ENCODE measurements at places on chromosomes 6 and 20.

DNA sequence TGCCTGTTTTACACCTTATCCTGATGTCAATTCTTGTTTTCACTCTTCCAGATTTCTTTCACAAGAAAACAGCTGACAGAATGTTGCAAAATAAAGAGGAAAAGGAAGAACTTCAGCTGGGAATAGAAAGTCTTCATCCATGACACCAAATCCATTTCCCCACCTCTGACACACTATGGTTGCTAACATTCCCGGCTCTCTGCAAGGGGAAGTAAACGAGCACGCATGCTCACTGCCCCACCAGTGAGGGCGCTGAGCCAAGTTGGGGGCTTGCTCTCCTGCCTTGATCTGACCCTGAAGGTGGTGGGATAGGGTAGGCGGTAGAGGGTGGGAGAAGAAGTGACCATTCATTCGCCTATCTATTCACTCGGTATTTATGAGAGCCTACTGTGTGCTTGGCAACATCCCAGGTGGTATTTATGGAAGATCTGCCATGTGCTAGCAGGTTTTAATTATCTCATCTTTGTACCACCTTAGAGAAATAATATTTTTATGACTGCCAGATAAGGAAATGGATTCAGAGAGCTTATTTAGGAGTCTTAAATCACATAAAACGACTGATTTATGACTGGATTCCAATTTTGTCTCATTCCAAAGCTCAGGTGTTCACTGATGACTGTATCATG is 206.2 kb downstream of the FOXC1 start:
- DNase-seq, result no peak

DNA sequence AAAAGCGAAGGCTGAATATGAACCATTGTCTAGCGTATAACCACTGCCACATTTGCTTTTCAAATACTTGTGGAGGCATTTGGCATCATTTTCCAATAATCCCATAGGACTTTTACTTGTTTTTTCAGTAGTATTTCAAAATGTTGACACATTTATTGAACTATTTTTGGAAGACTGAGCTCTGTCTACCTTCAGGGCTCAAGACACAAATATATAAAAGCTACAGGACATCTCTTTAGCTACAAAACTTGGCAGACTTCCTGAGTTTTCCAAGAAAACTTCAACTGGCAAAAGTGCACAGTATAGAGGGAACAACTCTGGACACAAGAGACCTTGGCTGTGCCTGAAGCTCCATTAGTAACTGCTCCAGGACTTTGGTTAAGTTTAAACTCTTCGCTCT is 13.4 kb downstream of the EPB41L2 start:
- DNase-seq, result no peak

DNA sequence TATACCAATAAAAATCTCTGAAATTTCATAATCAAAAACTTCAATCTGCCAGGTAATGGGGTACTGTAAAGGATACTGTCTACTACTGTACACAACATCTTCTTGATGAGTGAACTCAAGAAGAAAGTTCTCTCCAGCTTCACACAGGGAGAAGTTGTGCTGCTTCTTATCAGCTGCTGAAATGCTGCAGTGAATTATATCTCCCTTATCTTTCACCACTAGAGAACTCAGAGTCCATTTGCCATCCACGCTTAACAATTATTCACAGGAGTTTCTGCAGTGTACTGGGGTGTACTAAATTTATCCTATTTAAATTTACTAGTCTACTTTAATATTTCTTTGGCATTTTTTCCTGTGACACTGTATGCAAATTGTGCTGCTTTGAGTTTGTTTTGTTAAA is 384.8 kb downstream of the TFAP2B start:
- DNase-seq, result no peak

- no peak for DNase-seq
Observed at GRCh38 chr20:42027746-42028268, 409.6 kb upstream of the CHD6 start.

GRCh38 chr20:858011-858410 is 24.5 kb downstream of the FAM110A start:
- DNase-seq, result no peak

DNA sequence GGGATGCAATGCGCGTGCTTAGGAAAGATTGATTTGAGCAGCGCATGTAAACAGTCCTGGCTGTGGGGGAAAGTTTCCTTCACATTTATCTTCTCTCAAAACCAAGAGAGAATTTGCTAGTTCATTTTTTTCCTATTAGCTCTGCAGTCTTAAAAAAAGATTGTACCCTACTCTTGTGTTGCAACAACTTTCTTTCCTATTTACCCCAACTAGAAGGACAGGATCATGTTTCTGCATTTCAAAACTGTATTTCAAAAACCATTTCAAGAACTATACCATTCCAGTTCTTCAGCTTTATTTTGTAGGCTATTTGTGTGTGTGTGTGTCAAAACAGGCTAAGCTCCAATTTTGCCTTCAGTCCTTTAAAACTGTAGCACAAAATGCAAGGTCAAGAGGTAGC is 473.1 kb downstream of the KIF16B start:
- no peak for DNase-seq

- DNase-seq, result no peak
Observed at GRCh38 chr6:35733633-35734032, 3.2 kb upstream of the ARMC12 start.

DNA sequence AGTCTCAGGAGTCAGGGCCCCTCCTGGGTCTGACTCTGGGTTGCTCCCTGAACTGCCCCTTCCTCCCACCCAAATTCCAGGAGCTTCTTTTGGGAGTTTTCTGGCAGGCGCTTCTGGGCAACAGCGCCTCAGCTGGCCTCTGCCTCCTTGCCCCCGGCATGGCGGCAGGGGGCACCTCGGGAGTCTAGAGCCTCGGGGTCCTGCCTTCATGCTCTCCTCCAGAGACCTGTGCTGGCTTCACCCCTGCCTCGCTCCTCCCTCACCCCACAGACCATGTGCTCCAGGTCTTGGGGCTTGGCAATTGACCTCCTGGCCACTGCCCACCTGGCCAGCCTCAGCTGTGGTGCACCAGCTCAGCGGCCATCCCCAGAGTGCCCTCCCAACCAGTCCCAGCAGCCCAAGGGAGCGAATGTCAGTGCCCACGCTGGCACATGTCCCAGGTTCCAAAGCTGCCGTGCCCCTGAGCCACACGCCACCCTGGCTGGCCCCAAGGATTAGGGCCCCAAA is 43.4 kb downstream of the SRC start:
- no peak for DNase-seq

DNA sequence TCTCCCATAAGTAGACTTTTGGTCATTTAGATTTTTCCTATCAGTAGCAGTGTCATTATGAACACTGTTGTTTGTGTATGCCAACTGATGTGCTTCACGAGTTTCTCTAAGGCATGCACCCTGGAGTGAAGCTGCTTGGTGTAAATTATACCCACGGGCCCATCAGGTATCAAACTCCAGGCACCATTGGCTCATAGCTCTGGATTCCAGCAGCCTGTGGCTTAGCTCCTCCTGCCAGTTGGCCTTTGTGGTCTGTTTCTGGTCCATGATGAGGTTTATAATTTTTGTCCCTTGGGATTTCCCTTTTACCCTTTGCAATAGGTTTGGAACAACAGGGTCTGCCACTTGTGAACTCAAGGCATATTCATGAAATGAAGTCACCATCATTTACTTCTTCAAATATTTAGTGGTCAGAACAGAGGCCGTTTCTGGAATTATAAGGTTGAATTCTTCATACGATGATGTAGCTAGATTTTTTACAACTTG is 350.5 kb downstream of the PRL start:
- DNase-seq, result no peak

GRCh38 chr6:20559924-20560551 is 25.8 kb downstream of the CDKAL1 start:
- no peak for DNase-seq

DNA sequence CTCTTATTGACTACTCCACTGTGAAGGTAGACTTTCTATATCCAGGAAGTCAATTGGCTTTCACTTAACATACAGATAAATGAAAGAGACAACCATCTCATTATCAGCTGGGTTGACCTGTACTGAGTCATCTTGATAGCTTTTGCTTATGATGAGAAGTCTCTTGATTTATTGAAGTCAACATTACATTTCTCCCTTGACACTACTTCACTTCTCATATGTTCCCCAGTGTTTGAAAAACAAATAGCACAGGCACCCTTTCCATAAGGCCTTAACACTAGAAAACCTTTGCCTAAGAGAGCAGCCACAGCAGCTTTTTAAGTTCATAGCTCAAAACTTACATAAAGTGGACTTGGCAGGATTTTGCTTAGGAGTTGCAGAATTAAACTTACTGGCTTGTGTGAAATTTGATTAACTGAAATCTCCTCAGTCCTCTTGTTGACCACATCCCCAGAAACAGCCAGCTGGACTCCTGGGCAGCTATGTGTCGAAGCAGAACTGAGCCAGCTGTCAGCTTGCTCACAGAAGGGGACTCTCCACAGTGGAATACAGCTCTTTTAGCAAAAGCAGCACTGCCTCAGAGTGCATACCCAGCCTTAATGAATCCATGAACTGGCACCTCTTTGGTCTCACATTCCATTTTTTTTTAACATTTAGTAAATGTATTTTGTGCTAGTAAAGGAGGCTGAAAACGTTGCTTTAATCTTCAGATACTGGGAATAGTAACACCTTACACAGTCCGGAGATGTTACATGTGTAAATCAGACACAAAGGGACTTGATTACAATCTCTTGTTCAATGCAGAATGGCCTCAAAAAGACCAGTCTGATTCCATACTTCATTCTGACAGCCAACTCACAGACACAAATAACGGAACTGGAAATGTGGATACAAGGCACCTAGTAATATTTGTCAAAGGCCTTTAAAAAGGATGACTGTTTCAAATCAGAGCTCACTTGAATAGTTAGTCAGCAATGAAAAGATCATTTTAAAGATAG is 1532.7 kb downstream of the HACE1 start:
- no peak for DNase-seq

DNA sequence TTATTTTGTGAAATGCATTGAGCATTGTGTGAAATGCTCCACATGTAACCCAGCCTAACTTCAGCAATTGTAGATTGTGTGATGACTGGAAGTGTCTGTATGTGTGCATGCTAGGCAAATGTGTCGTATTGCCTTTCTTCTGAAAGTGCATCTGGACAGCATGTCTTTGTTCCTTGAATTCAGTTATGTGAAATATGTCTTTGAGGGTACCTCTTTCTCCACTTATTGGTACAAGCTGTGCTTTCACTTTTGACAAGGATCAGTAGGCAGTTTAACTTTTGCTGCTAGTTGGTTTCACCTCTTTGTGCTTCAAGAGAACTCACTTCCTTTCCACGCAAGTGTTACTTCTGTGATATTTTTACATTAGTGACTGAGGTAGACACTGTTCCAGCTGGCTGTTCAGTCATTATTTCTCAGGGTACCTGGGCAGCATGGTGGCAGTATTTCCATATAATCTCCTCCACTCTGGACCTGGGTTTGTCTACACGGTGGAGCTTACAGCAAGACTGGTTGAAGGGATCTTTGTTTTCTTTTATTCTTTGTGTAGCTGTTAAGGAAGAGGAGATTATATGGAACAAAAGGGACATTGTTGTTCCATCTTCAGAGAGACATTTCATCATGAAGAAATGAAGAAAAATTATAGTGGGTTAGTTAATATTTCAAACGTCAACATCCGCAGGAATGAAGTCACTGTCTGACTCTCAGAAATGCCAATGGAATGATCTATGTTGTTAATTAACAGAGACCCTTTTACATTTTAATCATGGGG is 175.4 kb downstream of the UTRN start:
- DNase-seq, result no peak

GRCh38 chr6:110781522-110782214 is 33.6 kb downstream of the CDK19 start:
- no peak for DNase-seq

- DNase-seq, result no peak
Observed at GRCh38 chr6:25147223-25147622, 132.0 kb upstream of the CARMIL1 start.

DNA sequence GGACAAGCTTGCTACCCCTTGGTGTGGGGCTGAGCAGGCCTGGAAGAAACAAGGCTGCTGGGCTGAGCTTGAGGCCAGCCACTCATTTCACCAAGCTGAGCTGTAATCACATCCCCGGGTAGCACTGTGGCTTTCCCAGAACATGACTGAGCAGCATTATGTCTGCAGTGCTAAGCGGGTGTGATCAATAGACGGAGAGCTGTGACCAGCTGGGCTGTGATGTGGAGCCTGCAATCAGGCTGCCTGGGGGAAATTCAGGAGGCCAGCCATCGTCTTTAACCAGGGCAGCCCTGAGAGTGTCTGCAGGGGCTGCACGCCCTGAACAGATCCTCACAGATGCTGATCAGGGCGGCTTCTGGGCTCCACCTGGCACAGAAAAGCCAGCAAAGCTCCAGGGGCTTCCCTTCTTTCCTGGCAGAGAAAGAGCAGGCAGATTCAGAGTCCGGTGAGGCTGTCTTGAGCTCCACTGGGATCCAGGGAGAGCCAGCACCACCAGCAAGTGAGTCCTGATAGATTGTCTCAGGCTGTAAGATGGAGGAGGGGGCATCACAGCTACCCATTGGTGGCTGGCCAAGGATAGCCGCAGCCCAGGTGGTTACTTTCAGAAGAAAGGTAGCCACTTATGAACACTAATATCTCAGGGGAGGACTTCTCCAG is 165.9 kb downstream of the NRN1 start:
- no peak for DNase-seq

GRCh38 chr6:21722510-21722909 is 129.0 kb downstream of the SOX4 start:
- no peak for DNase-seq

GRCh38 chr6:40328386-40328985 is 258.7 kb downstream of the LRFN2 start:
- peak; percentile 35 for DNase-seq

DNA sequence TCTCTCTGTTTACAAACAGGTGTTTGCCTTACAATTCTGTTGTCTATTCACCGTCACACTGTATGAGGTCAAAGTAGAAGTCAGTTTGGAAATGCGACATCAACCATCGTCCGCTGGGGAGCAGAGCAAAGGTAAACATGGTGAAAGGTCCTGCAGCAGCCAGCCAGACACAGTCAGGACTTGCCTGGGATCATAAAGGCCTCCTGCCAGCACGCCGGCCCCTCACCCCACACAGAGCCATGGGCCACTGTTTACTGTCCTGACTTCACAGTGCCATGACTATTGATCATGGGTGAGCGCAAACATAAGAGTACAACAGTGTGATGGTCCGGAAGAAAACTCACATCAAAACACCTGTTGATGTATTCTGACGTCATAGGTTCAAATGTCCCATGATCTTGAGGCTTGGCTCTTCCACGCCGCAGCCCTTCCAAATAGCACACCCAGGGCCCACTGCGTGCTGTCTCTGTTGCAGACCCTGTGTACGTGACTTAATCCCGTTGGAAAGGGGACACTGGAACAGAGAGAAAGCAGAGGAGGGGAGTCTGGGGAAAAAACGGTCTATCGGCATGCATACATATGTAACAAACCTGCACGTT is 16.9 kb upstream of the PPP1R3G start:
- DNase-seq, result no peak

- no peak for DNase-seq
Observed at GRCh38 chr6:111794727-111795452, 78.4 kb downstream of the FYN start.

All from stimulated activated CD4-positive, alpha-beta T cell treated with anti-CD3 and anti-CD28 coated beads, Interleukin-4, amount 100 ng/mL, for 24 hours (primary cell).